ENCODE measurements at places on chromosomes 11 and 22.
A peak's percentile ranks its signal among the peaks of the same experiment; 100 is the strongest.

DNA sequence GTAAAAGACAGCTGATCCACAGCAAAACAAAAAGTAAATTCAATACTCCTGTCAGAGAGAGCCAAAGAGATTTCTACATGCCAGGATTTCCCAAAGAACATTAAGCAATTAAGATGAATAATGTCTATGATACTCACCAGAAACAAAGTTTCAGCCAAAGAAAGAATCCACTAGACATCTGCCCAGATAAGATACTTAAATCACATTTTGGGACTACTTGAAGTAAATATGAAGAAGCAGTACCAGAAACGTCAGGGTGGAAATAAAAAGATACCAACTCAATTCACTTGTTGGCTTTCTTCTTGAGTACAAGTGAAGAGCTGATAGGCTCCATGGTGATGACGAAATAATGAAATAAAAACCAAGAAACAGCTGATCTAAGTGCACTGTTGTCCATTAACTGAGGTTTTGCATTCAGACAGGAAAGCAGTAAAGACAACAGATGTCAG lies 31.6 kb upstream of the ARHGAP32 start:
- no peak for DNase-seq

DNA sequence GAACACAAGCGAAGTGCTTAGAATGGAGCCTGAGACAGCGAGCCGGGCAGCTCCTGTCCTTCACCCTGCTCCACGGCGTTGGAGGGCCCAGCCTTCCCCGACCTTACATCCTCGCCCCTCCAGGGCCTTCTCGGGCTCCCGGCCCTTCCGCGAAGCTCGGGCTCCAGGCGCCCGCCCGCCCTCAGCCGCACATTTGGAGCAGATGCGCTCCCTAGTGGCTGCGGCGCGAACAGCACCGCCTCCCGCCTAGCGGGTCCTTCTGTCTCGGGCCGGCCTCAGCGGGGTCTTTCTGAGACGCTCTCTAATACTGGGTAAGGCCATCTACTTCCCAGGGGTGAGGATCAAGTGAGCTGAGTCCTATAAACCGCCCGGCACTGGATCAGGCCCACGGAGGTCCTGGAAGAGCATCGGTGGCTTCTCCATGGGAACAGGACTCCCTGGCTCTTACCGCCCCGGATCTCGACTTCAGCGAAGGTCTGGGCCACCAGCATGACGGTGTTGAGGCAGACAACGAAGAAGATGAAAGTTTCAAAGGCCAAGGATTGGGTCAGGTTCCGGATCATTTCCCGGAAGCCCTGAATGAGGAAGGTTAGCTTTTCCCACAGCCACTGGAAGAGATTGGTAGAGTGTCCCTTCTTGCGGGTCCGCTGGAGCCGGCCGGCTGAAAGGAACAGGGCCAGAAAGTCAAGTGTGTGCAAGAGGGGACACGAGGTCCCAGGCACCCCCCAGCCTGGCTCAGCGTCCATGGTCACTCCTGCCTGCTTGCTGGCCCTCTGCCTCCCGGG lies 3.7 kb downstream of the CATSPER1 start:
- no peak for DNase-seq

GRCh38 chr22:47205554-47205953 lies 443.1 kb downstream of the TBC1D22A start:
- DNase-seq, result peak; percentile 53

DNA sequence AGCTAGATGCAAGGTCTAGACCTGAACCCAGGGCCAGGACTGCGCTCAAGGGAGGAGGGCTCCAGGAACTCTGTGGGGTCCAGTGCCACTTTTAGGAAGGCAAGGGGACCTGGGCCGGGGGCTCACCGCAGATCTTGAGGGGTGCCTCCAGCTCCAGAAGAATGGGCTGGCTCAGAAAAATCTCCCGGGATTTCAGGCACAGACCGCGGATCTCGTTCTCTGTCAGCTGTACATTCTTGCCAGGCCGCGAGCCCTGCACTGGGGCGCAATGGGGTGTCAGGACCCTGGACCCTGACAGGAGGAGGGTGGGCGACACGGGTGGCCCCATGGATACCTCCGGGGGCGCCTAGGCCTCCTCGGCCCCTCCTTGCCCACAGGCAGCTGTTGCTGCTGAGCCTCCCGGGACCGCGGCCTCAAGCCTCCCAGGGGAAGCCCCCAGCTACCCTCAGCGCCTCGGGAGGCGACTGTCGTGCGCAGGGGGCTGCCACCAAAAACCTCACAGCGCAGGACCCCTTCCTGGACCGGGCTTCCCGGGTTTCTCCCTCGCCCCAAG lies 640 bp downstream of the PPP1CA start:
- no peak for DNase-seq

- no peak for DNase-seq
These were observed 55.7 kb upstream of the OR5AN1 start for GRCh38 chr11:59302991-59303390.
